T-helper 17 cell (primary cell): ENCODE measurements at places on chromosomes 1 and 21.

- DNase-seq = no peak
These were observed 151.2 kb downstream of the DMRTA2 start for GRCh38 chr1:50271968-50272578.

DNA sequence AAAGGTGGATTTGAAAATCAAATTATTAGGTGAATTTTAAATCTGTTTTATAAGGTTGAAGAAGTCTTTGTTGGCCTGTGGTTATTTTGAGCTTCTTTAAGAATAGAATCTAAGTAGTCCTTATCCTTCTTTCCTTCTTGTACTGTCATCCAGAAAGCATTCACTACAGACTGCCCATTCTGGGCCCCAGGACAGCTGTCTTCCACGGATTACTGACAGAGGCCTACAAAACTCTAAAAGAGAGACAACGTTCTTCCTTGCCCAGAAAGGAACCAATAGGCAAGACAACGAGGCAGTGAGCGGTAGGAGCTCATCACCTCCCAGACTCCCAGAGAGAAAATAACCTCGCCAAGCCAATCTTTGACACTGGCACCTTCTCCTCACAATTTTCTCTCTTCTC is 24.4 kb upstream of the PIGC start:
- DNase-seq = no peak

DNA sequence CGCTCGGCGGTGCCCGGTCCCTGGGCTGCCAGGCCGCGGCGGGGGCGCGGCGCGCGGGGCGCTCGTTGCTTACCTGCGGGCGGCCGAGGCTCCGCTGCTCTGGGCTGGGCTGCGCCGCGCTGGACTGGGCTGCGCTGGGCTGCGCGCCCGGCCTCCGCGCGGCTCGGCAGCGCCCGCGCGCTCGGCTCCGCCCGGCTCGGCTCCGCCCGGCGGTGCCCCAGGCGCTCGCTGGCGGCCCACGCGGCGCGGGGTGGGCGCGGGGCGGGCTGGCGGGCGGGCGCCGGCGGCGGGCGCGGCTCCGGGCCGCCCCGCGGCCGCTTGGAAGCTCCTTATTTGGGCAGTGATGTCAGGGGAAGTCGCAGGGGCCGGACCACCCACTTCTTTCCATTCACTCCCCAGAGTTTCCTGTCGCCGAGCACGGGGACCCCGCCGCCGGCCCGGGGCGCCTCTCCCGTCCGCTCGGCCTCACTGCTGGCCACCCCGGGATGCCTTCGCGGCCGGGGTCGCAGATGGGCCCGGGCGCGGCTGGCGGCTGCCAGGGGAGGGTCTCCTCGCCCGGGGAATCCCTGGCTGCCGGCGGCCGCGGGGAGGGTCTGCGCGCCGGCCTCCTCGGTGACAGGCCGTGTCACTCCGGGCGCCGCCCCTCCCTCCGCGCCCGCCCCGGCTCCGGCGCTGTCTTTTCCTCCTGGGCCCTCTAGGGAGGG is 177.7 kb upstream of the EDN2 start:
- DNase-seq = peak; percentile 41

- no peak for DNase-seq
These were observed 29.3 kb downstream of the TNNT2 start for GRCh38 chr1:201348211-201348566.

- DNase-seq = no peak
These were observed 2.5 kb upstream of the DHRS3 start for GRCh38 chr1:12620488-12620865.

GRCh38 chr1:232980355-232980978 is 30.1 kb downstream of the NTPCR start:
- DNase-seq = no peak

DNA sequence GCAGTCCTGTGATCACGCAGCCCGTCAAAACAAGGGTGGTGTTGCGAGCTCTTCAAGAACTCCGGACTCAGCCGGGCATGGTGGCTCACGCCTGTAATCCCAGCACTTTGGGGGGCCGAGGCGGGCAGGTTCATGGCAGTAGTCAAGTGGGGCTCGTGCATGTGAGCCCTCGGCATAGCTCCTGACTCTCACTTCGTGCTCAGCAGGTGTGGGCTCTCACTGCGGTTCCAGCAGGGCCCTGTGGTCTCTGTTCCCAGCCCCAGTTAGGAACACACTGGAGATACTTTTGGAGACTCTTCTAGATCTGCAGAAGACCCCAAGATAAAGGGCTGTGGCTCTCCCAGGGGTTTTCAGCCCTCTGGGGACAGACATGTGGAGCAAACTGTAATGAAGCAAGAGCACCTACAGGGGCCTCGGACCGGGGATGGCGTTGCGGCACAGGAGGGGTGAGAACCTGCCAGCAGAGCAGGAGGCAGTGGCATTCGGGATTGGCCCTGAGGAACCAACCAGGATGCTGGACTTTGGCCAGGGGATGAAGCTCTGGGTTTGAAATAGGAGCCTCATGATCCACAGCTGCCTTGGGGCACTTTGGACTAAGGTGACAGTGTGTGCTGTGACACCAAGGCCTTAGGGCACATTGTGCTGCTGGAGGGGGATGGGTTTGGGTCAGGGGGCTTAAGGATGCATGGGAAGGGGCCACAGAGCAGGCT is 443.2 kb downstream of the CAMTA1 start:
- DNase-seq = no peak

DNA sequence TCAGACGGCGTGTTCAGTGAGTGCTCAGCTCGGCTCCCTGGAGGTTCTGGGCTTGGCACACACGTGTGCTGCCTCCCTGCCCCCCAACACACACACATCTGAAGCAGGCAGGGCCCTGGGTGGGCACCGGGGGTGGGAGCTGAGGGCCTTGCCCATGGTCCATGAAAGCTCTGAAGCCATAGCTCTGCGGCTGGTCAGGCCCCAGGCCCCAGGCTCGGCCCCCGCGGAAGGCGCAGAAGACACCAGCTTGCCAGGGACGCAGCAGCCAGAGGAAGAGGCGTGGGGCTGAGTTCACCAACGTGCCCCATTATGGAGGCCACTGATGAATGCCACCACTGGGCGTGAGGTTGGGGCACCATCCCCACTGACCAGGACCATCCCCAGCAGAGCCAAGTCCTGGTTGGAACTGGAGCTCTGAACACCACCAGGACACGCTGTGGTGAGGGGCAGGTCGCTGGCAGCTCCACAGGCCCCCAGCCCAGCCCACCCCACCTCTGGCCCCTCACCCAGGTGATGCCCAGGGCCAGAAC is 4.2 kb downstream of the AURKAIP1 start:
- DNase-seq = no peak

GRCh38 chr1:56627019-56627635 is 18.0 kb upstream of the PRKAA2 start:
- no peak for DNase-seq
